ENCODE measurements at places on chromosomes 3 and 15.

- DNase-seq = no peak
These were observed 105.8 kb upstream of the ARL6 start for GRCh38 chr3:97658668-97659285.

GRCh38 chr15:58352026-58352929, 79.5 kb upstream of the LIPC start:
- DNase-seq = no peak

DNA sequence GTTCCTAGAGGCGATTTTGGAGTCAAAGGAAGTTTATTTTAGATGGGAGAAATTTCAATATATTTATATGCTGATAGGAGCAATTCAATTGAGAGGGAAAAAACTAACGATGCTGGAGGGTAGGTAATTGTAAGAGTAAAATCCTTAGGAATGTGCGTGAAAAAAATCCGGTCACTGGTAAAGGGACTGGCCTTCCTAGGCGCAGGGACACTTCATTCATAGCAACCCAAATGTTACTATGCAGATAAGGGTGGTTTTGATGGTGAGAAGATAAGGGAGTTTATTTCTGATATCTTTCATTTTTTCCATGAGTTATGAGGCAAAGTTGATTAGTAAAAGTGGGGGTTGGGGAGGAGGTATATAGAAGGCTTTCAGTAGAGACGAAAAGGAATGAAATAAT, 1.1 kb upstream of the PIAS1 start:
- no peak for DNase-seq

DNA sequence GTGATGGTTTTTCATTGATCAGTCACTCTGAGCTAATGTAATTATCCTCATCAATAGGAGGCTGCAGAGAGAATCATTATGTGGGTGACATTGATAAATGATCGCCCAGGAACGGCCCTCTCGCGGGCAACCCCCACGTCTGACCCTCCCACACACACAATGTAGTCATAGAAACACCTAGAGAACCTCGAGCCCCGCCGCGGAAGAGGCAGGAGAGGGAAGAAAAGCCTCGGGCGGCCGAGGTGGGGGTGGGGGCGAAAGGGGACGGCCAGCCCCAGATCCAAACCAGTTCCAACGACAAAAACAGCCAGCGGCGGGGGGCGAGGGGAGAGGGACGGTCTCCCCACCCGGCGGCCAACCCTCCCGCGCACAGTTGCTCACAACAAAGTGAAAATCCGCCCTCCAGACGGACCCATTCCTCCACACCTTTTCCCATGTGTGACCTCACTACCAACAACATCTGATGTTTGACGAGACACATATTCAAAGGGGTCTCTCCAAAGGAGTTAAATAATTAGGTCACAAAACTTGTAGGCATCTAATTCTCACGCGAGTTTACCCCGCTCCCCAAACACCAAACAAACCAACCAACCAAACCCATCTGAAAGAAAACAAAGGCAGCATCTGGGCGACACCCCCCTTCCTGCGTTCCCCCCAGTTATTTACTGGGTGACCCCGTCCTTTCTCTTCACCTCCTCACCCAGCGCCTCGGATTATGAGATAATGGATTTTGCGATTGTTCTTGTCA, 213.0 kb downstream of the MEIS2 start:
- no peak for DNase-seq

- DNase-seq = no peak
These were observed 89.1 kb upstream of the GALNT15 start for GRCh38 chr3:16085410-16085809.

GRCh38 chr3:155895379-155895900, 25.0 kb downstream of the GMPS start:
- DNase-seq = no peak

- no peak for DNase-seq
These were observed 83.8 kb upstream of the ROPN1 start for GRCh38 chr3:124075753-124076152.

DNA sequence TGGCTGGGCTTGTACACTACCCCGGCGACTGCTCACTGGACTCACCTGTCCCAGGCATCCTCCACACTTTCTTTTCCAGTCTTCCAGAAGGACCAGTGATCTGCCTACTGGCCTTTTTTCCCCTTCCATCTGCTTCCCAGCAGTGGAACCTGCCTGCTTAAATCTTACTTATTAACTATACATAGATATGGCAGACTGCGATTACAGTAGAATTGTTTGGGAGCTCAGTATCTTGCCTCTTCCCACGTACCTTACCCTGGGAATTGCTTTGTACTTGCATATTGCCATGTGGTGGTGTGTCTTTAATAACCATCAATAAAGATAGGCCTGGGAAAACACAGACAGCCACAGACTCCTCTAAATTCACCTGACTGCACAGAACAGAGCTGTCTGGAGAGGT, 11.8 kb upstream of the HES1 start:
- no peak for DNase-seq

GRCh38 chr3:49013738-49014660, 4.4 kb downstream of the DALRD3 start:
- peak; percentile 27 for DNase-seq

- DNase-seq = no peak
These were observed 2.2 kb downstream of the DNAH1 start for GRCh38 chr3:52318186-52318816.

DNA sequence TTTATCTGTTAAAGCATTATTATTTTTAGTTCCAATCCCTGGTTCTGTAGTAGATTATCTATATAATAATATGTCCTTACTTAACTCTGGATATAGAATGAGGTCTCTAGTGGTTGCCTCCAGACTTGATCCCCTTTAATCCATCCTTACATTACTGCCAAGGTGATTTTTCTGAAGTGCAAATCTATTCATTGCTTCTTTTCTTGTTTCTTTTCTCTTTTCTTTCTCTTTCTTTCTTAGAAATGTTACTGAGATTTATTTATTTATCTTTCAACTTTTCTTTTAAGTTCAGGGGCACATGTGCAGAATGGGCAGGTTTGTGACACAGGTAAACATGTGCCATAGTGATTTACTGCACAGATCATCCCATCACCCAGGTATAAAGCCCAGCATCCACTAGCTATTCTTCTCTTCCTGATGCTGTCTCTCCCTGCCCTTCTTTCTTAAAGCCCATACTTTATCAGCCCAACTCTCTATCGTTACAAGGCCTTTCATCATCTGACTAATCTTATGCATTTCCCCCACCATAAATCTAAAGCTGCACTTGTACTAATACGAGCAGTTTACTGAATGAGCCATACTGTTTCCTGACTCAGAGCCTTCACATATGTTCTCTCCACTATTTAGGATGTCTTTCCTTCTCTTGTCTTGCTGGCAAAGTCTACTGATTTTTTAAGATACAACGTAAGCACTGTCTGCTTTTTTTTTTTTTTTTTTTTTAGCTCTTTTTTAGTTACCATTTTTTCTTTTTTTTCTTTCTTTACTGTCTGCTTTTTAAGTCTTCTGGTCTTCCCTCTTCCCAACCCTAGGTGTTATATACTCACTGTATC, 4.6 kb downstream of the GLCE start:
- no peak for DNase-seq

DNA sequence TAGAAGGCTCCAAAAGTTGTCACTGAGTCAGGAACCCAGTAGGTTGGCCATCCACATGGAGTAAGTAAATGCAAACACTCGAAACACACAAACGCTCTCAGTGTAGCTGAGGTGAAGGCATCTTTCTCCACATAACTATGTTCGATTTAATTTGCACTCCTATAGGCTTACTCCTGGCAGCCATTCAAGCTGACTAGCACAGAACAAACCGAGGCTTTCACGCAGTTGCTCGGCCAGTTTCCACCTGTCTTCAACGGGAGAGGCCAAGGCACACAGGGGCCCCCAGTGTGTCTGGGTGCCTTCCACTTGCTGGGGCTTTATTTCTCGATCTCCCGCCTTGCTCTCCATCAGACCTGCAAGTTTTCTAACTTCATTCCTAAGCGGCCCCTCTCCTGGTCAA, 18.9 kb downstream of the RGMA start:
- DNase-seq = no peak

DNA sequence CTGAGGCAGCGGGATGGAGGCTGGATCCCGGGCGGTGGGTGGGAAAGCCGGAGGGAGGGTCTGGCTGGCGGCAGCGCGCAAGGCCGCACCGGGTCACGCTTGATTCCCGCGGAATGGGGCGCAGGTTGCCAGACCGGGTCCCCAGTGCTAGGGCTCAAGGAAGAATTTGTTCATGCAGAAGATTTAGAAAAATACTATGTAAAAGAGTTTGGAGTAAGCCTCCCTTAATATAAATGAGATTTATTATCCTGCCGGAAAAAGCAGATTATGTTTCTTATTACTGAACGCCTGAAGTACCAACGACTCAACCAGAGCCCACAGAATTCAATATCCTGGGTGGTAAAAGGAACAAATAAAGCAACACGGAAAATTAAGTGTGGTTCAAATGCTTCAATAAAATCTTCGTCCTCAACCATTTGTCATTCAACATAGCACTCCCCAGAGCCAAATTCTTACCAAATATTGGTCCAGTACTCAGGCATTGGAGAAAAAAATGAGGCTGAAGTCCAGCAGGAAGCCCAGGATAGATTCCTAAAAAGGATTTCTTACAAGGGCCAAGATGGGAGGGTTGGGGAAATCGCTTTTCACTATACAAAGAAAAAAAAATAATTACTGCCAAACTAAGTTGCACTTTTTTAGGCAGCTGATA, 1.2 kb upstream of the ZBTB20 start:
- DNase-seq = no peak

DNA sequence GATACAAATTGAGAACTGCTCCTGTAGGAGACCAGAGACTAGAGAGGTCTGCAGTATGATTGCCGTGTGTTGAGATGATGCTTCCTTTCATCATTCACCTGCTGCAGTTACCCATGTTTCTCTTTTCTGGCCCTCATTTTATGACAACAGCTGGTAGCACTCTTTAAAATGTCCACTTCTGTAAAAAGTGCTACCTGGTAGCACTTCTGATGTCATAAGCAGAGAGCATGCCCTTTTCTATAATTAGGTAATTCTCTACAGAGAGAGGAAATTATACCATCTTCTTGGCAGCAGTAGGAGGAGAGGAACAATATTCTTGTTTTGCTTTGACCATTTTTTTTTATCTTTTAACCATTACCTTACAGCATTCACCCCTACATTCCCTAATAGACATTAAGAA, 123.8 kb downstream of the PPM1L start:
- no peak for DNase-seq

GRCh38 chr3:149276619-149277018, 55.0 kb upstream of the CP start:
- no peak for DNase-seq

DNA sequence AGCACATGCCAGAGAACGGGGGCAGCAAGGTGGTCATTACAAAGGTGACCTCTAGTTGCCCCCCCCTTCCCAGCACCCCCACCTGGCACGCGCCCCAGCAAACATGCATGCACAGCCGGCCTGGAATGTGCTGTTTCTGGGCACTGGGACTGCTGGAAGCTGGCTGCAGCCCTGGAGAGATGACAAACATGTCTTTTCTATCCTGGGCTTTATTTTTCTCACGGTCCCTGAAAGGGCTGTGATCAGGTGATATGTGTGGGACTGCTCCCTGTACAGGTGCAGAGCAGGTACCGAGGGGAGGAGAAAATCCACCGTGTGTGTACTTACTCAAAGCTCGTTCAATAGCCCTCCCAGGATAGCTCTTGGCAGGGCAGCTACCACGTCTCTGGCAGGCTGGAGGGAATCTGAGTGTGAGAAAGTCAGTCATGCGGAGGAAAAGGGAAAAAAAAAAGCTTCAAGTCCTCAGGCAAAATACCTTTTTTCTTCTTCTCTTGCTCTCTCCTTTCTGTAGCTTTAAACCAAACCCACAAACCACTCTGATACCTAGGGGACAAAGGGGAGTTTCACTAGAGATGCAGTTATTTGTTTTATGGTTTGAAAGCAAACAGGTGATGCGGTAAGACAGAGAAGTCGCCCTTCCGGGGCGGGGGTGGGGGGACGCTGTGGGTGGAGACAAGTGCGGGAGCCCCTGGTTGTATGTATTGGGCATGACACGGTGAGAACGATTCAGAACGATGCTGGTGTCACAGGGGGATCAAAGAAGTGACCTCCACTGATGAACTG, 5.0 kb upstream of the HES1 start:
- peak; percentile 83 for DNase-seq

GRCh38 chr15:60208709-60209108, 189.1 kb downstream of the ANXA2 start:
- no peak for DNase-seq

DNA sequence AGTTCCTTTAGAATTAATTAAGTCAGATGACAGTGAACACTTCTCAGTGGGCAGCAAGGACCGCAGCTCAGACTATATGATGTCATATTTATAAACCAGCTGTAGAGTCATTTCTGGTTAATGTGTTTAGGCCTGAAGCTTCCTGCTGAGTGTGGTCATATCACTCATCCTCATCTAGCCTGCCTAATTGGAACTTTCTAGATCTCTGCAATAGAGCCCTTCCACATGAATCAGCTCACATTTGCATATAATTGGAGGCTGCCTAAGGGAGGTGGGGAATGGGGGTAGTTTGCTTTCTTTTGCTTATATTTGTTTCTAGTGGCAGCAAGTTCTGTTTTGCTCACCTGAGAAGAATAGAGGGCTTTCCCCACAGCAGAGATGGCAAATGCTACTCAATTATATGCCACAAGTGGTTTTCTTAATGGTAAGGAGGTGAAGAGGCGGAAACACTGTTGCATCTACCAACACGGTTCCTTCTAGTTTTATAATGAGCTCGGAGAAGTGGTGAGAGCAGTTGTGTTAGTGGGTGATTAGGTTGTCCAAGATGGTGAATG, 148.1 kb downstream of the KLHL25 start:
- DNase-seq = no peak

Measured in naive B cell (primary cell).